ENCODE measurements at places on chromosomes 2 and 18.

DNA sequence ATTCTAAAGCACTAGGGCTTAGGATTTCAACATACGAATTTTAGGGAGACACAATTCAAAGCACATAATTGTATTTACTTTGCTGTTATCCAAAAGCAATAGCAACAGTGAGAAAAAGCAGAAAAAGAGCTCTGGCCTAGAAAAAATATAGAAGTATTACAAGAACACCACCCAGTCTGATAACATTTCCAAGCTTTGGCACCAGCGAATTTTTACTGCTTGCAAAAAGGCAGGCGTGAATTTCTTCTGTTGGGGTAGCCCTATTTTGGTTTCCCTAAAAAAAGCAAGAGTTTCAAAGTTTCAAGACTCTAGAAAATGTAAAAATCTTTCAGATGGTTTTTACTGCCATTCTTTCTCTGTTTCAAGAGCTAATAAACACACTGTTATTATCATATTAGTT is 292.7 kb downstream of the DPP10 start:
- DNase-seq: no peak

DNA sequence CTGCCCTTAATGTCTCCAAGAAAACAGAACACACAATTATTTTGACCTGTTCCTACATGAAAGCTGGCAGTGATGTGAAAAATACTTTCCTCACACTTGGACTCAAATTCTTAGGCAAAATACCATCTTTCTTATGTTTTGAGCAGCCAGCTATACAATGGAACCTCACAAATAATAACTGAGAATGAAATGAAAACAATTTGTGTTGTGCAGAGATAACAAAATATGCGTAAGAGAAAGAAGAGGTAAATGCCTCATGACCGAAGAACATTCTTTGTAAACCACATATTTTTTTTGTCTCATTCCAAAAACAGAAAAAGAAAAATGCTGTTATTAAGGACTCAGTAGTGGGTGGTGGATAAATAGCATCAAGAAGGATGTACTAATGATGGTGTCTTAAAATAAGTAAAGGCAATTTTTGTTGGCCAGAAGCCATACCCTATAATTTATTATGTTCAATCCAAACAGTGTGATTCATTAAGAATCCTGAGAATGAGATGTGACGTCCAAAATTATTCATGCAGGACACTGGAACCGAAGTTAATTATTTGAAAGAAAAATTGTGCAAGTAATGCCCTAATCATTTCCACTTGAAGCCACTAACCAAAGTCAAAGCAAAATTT is 193.0 kb upstream of the NETO1 start:
- DNase-seq: no peak

- DNase-seq: no peak
Measured at GRCh38 chr2:6782517-6783237, 83.0 kb downstream of the CMPK2 start.

DNA sequence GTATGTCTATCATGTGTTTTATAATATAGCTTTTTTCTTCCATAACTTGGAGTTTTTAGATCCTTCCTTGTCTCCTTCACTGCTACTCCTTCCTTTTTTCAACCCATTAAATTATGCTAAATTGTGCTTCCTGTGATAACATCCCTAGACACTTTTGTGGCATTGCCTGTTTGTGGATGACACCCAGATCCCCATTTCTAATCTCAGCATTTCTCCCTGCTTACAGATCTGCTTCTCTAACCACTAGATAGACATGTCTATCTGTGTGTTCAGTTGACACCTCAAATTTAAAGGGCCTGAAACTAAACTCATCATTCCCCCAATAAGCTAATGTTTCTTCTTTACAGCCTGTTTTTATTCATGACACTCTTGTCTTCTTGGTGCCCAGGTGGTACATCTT is 244.8 kb downstream of the BABAM2 start:
- DNase-seq: no peak

DNA sequence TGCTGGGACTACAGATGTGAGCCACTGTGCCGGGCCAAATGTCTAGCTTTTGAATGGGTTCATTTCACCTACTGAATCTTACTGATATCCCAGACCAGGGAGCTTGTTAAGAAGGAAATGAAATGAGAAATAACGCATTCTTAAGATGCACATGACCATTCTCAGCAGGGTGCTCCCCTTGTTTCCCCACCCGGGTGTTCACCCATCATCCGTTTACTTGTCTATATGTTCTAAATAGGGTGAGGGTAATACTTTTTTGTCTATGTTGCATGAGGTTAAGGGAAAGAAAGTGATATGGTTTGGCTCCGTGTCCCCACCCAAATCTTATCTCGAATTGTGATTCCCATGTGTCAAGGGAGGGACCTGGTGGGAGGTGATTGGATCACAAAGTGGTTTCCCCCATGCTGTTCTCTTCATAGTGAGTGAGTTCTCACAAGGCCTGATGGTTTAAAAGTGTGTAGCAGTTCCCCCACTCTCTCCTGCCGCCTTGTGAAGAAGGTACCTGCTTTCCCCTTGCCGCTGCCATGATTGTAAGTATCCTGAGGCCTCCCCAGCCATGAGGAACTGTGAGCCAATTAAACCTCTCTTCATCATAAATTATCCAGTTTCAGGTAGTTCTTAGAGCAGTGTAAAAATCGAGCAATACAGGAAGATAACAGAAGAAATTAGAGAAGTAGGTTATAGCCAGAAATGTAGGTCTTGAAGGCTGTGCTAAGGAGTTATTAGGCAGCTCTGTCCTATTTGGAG is 129.1 kb downstream of the DDX1 start:
- DNase-seq: no peak

- no peak for DNase-seq
Measured at GRCh38 chr18:49893036-49893435, 79.7 kb upstream of the ACAA2 start.

GRCh38 chr2:216606551-216607276 is 26.5 kb upstream of the IGFBP2 start:
- no peak for DNase-seq

- DNase-seq: no peak
Measured at GRCh38 chr18:28284132-28284531, 107.2 kb upstream of the CDH2 start.

DNA sequence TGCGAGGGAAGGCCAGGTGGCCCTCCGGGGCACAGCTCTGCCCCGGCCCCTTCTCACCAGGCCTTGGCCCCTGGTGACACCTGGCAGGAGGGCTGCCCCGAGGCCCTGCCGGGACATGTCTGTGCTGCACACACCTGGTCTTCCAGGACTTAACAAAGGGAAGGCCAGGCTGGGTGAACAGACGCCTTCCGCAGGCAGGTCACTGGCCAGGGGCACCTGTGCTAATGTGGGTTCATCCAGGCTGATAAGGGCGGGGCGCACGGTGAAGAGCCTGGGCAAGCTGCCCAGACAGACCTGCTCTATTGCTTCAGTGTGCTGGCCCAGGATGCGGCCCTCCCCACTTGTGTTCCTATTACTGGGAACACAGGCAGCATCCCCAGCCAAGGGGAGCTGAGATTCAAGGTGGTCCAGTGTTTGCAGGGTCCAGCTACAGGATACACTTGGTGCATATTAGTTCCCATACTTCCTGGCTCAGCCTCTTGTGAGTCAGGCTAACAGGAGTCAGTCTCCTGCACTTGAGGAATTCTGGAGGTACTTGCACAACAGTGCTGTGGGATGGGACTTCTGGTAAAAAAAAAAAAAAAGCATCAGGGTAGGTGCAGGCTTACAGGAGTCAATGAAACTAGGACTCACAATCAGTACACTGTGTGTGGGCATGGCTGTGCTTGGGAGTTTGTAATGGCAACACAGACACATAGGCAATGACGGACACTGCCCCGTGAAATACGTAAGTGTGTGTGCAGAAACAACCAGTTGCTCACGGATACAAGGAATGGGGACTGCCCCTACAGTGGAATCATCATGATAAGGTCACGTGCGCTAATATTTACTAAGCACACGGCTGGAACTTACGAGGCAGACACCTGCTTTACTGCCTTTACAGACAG is 261.4 kb downstream of the TWIST2 start:
- no peak for DNase-seq

GRCh38 chr2:109421101-109421500 is 192.7 kb downstream of the SEPTIN10 start:
- DNase-seq: no peak

GRCh38 chr2:15923597-15923996 is 16.8 kb upstream of the MYCN start:
- DNase-seq: no peak

DNA sequence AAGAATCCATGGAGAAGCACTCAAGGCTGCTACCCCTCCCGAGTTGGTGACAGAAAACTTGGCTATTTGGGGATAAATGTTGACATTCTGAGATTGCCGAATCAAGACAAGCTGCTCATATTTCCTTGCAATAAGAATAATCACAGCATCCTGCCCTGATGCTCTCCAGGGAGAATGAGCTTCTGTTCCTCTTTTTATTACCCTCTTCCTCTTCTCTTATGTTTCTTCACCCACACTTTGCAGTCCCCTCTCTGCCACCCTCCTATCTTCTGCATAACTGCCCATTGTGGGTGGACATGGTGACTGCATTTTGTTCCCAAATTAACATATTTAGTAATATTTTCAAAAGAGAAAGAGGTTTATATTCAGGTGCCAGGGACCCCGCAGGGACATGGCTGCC is 11.9 kb upstream of the MSGN1 start:
- no peak for DNase-seq

Measured in effector memory CD4-positive, alpha-beta T cell (primary cell).